Epithelial cell of alveolus of lung (primary cell): ENCODE measurements at places on chromosomes 3 and 15. TPM values are rescaled to one million over a fixed set of nuclear protein-coding genes. Genes with fewer than 3 reads are reported as not detected.

The HCN4 gene
- not detected in 2 replicates for total RNA-seq

The CHRNA7 gene
- total RNA-seq = 0.13 and 1.2 TPM in 2 replicates

The SCAANT1 gene
- not detected in 2 replicates for total RNA-seq

The ASB7 gene
- 8.7 and 14.2 TPM in 2 replicates for total RNA-seq

The SERPINI2 gene
- total RNA-seq = not detected in 2 replicates

The SLC2A2 gene
- total RNA-seq = not detected in 2 replicates

The CADM2 gene
- under 0.01 and 0.16 TPM in 2 replicates for total RNA-seq

The KCNH8 gene
- total RNA-seq = not detected in 2 replicates

The CACNA1D gene
- 0.26 and 4.5 TPM in 2 replicates for total RNA-seq

The IGF1R gene
- 34.1 and 98.8 TPM in 2 replicates for total RNA-seq

The ADAMTS9 gene
- total RNA-seq = 2.7 and 34.4 TPM in 2 replicates

The PCOLCE2 gene
- total RNA-seq = 1.6 and 2.6 TPM in 2 replicates

The PLA2G4E gene
- not detected in 2 replicates for total RNA-seq
